ENCODE measurements at places on chromosomes 5 and 9.
A peak's percentile ranks its signal among the peaks of the same experiment; 100 is the strongest.

GRCh38 chr5:86918246-86918645, 300.5 kb downstream of the COX7C start:
- no peak for DNase-seq

DNA sequence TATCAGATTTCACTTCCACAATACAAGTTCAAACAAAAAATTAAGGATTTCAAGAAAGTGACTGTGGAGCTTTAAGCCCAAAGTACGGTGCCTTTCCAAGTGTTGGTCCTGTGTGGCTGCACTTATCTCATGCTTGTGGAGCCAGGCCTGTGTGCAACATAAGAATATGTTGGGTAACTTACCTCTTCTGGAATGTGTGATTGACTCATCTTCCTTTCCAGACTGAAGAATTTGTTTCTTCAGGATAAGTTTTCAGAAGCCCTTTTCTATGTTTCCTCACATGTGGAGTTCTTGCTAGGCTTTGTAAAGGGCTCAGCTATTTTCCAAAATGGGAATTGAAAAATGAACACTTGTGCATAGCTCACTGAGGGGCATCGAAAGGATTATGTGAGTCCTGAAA, 485.1 kb upstream of the PAPPA start:
- no peak for DNase-seq

DNA sequence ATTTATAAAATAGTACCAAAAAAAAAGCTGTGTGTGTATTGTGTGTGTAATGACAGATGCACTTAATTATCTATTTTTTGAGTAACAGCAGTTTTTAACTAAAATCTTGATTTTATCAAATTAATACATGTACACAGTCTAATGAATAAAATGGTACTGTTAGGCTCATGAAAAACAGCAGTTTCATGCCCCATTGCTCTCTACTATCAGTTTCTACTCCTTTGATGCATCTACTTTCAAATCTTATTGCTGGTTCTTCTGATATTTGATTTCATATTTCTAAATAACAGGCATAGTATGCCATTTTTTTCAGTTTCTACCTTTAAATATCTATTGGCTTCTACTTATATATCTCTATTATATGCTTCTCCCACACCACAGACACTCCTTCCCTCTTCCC, 117.4 kb downstream of the CCDC171 start:
- DNase-seq = no peak

- DNase-seq = no peak
These were observed 615.1 kb downstream of the TLE1 start for GRCh38 chr9:81074221-81074620.

- DNase-seq = peak; percentile 47
These were observed at the start of gene DAB2 for GRCh38 chr5:39424736-39425637. Gene DAB2 (minus strand): TSS chr5:39424980. CDS start chr5:39394320, 30,660 bp downstream.

- no peak for DNase-seq
These were observed 62.4 kb downstream of the MARCHF3 start for GRCh38 chr5:126967808-126968466.

- no peak for DNase-seq
These were observed 5.1 kb downstream of the EEIG1 start for GRCh38 chr9:127975376-127976315.

- no peak for DNase-seq
These were observed 694 bp upstream of the PHPT1 start for GRCh38 chr9:136848393-136849037.

DNA sequence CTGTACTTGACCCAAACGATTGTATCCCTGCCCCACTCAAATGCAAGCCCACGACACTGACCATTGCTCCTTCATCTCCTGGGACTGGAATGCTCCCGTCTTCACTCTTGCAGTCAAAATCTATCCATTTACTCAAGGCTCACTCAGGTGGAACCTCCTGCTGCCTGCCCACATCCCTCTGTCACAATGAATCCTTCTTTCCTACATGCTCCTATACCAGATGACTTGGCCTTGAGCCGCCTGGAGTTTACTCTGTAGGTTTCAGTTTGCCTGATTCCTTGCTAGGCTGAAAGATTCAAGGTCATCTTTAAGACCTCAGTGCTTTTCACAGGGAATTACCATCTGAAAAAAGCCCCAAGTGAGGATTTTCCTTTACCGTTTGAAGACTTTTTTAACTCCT, 264.1 kb downstream of the GLIS3 start:
- DNase-seq = no peak

GRCh38 chr5:71832812-71833715, 114.0 kb downstream of the CARTPT start:
- DNase-seq = no peak

GRCh38 chr5:149452665-149453617, 73.8 kb upstream of the IL17B start:
- no peak for DNase-seq

DNA sequence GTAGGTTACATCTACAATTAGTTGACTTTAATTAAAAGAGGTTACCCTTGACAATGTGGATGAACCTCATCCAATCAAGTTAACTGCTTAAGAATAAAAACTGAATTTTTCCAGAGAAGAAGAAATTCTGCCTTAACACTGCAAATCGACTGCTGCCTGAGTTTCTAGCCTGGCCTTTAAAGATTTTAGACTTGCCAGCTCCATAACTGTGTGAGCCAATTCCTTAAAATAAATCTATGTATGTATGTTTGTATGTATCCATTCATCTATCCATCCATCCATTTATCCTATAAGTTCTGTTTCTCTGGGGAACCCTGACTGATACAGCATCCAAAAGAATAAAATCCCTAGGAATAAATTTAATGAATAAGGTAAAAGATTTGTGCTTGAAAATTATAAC, 136.1 kb downstream of the TMEM38B start:
- no peak for DNase-seq

DNA sequence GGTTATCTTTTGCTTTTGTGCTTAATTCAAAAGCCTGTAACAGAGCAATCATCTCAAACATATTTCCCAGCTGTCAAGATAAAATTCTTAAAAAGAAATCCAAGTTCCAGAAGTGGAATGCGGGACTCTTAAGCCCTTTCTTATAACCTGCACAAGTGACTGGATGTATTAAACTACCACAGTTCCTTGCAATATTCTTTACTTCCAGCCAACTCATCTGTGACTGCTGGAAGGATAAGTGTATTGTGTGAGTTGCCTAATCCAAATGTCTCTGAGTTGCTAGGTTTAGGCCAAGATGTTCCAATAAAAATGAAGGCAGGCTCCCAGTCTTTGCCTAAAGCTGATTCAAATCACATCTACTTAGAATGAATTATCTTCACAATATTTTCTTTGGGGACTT, 159.2 kb upstream of the SLC24A2 start:
- DNase-seq = no peak

GRCh38 chr9:137173796-137174664, 2.2 kb upstream of the TMEM210 start:
- DNase-seq = no peak

DNA sequence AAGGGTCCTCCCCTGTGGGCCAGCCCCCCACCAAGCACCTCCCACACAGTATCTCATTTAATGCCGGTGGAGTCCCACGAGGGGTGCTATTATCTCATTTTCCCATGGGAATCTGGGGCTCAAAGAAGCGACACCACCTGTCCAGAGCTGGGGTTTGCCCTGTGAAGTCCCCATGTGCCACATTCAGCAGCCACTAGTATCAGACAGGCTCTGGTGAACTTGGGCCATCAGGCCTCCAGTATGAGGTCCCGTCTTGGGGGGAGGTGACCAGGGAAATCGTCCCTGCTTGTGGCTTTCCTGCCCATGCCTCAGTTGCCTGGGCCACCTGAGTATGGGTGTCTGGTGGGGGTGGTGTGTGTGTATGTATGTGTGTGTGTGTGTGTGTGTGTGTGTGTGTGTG, 222.7 kb downstream of the PBX3 start:
- DNase-seq = no peak

DNA sequence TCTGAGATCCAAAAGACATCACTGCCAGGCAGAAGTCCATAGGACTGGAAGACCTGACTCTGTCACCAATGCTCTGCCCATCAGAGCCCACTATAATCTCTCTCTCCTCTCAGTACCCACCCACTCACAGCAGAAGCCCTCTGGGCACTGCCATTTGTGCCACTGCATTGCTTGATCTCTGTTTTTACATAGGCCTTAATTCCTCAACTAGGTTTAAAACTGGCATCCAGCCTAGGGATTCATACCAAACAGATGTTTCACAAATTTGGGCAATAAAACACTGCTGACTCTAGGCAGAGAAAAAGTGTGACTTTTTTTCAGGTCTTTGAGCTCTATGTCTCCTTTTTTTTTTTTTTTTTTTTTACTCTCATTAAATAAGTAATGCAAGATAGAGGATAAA, 91.1 kb upstream of the RANBP3L start:
- DNase-seq = no peak

GRCh38 chr9:14401911-14402310, 88.0 kb upstream of the NFIB start:
- DNase-seq = no peak

- no peak for DNase-seq
These were observed 184.6 kb downstream of the AP3B1 start for GRCh38 chr5:78109891-78110324.

- no peak for DNase-seq
These were observed 20.1 kb downstream of the PDE6A start for GRCh38 chr5:149924486-149924885.

DNA sequence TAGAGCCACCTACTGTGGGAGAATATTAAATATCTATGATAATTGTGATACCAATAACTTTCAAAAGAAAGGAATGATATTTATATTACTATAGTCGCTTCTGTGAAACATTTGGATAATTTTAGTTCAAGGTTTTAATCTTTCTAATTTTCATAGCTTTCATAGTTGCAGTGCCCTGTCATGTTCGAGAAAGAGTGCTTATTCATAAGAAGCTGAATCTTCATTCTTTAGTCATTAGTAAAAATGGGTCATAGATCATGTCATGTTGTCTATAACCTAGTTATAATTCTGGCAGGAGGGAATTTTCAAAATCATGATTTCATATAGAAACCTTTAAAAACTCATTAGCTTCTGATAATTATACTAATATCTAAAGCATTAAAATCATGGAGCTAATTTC, 685.6 kb downstream of the CETN3 start:
- no peak for DNase-seq

DNA sequence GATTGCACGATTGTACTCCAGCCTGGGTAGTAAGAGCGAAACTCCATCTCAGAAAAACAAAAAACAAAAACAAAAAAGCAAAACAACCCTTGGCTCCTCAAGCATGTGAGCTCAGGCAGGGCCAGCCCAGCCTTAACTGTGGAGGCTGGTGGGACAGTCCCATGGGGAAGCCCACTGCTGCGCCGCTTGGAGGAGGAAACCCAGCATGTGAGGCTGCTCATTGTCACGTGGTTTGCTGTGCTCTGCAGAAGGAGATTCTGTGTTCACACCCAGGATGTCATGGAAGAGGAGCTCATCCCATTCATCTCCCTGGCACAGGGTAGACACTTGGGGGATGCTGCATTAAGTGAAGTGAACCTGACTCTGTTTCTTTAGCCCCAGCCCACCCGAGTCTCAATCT, 4.0 kb downstream of the ZBED3 start:
- DNase-seq = no peak

GRCh38 chr5:154117050-154117449, 73.5 kb upstream of the GALNT10 start:
- no peak for DNase-seq

DNA sequence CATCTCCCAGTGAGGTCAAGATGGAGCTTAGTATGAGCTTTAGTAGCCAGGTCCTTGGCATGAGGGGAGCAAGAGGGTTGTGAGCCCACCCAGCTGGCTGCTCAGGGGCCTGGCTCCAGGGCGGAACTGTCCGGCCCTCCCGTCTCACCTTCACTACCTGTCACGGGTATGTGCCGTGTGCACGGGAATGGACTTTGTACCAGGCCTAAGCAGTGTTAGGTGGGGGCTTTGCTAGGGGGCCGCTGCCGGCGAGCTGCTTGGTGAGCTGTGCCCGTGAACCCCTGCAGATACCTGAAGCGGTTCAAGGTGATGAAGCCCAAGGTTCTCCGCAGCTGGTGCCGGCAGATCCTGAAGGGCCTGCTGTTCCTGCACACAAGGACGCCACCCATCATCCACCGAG, 46.7 kb downstream of the WNK2 start:
- DNase-seq = no peak

DNA sequence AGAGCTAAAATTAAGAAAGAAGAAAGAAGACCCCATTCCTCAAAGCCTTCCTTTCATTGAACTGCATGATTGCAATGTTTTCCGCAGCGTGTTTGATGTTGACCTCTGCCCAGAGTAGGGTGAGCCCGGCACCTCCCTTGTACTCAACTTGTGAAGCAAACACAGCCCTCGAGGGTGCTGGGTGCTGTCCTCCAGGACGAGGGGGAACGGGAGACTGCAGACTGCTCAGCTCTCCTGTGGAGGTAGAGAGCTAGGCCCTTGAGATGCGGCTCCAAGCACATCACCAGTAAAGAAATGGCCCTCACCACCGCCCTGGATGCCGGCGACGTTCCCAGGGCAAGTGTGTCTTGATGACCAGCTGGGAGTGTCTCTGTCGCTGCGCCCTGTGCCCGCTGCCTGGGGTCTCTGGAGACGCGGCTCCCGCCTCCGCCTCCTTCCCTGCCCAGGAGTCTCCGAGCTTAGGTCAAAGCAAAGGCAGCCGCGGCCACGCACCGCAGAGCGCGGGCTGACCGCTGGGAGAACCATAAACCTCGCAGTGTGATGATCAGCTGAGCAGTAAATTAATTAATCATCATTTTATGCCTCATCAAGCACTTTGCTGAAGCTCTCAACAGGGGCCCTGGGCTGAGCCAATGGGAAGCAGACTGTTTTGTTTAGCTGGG, 108.7 kb downstream of the IRX2 start:
- no peak for DNase-seq

DNA sequence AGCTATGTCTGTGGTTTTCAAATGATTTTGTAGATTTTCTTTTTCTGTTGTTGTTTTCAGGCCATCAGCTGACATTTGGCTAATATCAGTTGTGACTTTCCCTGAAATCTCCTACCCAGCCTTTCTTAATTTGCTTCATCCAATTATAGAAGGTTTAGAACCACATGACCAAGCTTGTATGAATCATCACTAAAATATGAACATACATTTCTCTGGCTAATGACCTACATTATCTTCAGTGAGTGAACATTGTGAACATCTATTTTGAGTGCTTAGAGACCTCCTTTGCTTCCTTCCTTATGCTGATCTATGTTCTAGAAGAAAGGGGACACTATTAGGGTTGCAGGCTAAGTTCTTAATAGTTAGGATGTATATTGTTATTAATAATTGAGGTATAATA, 532.5 kb downstream of the RAB3C start:
- no peak for DNase-seq

GRCh38 chr5:143261748-143262392, 141.6 kb downstream of the NR3C1 start:
- peak; percentile 7 for DNase-seq

DNA sequence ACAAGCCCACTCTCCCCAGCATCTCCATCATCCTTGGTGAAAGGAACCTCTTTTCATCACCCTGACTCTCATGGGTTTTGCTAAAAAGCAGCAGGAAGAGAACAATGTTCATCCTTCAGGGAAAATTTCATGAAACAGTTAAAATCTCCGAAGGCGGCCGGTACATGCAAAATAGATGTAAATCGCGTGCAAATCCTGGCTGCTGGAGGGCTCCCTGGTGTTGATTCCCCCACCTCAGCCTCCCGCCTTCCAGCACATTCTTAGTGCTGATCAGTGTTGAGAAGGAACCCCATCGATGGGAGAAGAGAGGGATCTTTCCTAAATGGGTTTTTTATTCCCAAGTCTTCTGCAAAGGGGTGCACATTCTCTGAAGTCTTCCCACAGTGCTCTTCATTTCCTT, 8.7 kb upstream of the GFI1B start:
- no peak for DNase-seq

GRCh38 chr5:125836256-125836655, 587.0 kb upstream of the GRAMD2B start:
- DNase-seq = no peak

- DNase-seq = no peak
These were observed 7.9 kb upstream of the ENG start for GRCh38 chr9:127862075-127863011.

GRCh38 chr9:121914604-121915303, 178.4 kb downstream of the TTLL11 start:
- DNase-seq = no peak
